D721Med (cell line): ENCODE measurements at places on chromosomes 1 and 21.

GRCh38 chr1:17228619-17229018, 20.3 kb upstream of the PADI3 start:
- no peak for DNase-seq

- DNase-seq, result no peak
Observed at GRCh38 chr1:78176448-78176847, 130.7 kb downstream of the GIPC2 start.

DNA sequence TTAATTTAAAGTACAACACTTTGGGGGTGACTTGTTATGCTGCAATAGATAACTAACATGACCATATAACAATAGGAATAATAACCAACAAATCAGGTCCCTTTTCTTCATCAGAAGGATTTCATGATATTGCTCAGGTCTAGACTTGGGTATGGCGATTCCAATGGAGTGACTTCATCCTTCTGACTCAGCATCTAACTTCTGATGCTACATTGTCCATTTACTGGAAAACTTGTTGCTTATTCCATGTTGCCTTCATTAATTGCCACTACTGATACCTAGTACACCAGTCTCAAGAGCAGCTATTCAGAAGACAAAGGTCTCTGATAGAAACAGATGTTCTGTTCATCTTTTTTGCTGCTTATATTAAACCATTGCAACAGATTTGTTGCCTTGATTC, 324.3 kb downstream of the TGFB2 start:
- no peak for DNase-seq

GRCh38 chr1:155061381-155062150, 2.0 kb upstream of the EFNA4 start:
- peak; percentile 95 for DNase-seq

- DNase-seq, result no peak
Observed at GRCh38 chr1:145778146-145778540, 45.8 kb downstream of the RNF115 start.

- DNase-seq, result no peak
Observed at GRCh38 chr1:220291580-220291979, 19.3 kb upstream of the RAB3GAP2 start.

- no peak for DNase-seq
Observed at GRCh38 chr1:212567638-212568037, 40.9 kb upstream of the ATF3 start.

GRCh38 chr1:925561-926421, 2.1 kb downstream of the SAMD11 start:
- DNase-seq, result no peak

- no peak for DNase-seq
Observed at GRCh38 chr1:196464480-196464941, 143.7 kb downstream of the KCNT2 start.

GRCh38 chr1:169712309-169712631, 850 bp upstream of the SELL start:
- no peak for DNase-seq
